WERI-Rb-1 (cell line): ENCODE measurements at places on chromosomes 1 and 21.

DNA sequence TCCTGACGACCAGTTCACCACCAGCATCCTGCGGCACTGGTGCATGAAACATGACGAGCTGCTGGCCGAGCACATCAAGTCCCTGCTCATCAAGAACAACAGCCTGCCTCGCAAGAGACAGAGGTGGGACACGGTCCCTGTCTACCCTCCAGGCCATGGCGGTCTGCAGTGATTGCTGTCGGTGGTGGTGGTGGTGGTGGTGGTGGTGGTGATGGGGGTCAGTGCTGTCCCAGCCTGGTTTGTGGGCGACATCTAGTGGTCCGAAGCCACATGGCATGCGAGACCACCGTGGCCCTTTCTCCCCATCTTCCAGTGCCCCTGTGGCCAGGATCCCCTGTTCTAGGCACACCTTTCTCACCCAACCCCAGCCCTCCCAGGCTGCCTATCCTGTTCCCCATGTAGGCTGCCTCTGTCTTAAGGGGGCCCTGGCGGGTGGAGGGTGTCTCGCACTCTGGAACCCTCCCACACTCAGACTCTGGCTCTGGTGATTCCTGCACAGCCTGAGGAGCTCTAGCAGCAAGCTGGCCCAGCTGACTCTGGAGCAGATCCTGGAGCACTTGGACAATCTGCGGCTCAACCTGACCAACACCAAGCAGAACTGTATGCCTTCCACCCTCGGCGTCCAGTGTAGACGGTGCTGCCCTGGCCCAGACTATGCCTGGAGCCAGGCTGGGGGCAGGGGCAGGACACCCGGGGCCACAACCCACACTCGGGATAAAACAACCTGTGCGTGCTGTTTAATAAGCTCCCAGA lies 3.2 kb upstream of the SLC27A3 start:
- DNase-seq, result peak; percentile 85

DNA sequence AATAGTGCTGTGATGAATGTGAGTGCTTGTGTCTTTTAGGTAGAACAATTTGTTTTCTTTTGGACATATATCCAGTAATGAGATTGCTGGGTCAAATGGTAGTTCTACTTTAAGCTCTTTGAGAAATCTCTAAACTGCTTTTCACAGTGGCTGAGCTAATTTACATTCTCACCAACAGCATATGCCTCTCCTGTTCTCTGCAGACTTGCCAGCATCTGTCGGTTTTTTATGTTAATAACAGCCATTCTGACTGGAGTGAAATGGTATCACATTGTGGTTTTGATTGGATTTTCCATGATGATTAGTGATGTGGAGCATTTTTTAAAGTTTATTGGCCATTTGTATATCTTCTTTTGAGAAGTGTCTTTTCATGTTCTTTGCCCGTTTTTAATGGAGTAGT lies 647.3 kb upstream of the ADAMTS5 start:
- no peak for DNase-seq

GRCh38 chr1:226135709-226136108 lies 50.8 kb downstream of the ACBD3 start:
- no peak for DNase-seq

DNA sequence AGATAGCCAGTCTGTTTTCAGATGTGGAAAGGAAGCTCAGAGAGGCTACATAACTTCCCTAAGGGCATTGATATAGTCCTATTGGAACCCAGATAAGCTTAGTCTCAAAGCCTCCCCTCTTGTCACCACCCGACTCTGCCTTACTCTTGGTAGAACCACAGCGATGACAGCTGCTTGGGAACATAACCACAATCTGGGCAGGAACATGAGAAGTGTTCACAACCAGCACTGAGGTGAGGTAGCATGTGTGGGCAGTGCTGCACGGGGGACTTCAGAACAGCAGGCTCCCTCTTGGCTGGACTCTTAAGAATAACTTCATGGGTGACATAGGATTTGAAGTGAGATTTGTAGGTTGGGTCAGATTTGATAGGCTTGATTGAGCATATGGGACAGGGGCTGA lies 9.3 kb upstream of the S100A10 start:
- no peak for DNase-seq

GRCh38 chr1:64240206-64240605 lies 36.8 kb downstream of the UBE2U start:
- DNase-seq, result no peak

DNA sequence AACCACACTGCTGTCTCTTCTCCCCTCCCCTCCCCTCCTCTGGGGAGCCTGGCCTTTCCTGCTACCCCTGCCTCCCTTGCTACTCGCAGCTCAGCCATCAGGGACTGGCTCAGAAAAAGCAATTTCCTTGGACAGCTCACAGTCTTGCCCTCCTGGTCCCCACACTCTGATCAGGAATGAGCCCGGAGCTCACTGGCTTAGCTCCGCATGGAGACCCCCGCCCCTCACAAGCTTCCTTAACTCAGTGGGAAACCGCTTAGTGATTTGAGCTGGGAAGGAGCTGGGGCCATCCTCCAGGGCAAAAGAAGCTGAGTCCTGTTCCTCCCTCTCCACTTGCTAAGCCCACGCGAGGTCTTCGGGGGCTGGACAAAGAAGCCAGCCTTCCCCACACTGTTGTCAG lies 70.3 kb upstream of the ACTL8 start:
- peak; percentile 51 for DNase-seq

DNA sequence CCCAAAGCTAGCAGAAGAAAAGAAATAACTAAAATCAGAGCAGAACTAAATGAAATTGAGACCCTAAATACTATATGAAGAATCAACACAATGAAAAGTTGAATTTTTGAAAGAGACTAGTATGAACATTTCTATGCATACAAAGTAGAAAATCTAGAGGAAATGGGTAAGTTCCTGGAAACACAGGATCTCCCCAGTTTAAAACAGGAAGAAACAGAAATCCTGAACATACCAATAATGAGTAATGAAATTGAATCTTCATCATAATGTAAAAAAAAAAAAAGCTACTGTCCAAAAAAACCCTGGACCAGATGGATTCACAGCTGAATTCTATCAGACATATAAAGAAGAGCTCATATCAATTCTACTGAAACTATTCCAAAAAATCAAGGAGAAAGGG lies 233.5 kb downstream of the PLPP3 start:
- DNase-seq, result no peak

DNA sequence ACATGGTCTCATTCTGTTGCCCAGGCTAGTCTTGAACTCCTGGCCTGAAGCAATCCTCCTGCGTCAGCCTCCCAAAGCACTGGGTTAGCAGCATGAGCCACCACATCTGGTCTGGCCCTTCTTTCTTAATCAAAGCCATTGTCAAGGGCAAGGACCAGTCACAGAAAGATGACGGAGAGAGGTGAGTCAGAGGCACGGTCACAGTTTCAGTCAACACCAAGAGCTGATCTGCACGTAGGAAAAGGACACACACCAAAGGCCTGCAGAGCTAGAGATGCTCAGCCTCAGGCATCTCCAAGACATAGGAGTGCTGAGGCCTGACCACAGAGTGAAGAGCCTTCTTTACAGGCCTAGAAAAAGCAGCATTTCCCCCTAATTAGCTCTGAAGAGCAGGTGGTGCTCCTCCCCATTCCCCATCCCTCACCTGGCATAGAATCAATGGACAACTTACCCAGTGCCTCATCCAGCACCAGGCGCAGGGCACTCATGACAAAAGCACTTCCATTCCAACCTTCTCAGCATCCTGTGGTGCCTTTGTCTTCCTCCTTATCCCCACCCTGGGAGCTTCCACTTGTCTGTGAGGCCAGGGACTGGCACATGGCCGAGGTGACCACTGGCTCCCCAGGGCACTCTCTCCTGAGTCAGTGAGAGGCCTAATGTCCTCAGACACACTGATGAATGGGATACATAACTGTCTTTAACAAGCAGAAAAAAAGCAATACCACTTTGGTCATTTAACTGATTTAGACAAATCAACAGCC lies 139.8 kb downstream of the AJAP1 start:
- no peak for DNase-seq

- DNase-seq, result no peak
These were observed 605.8 kb upstream of the ADAMTS5 start for GRCh38 chr21:27572696-27573095.

DNA sequence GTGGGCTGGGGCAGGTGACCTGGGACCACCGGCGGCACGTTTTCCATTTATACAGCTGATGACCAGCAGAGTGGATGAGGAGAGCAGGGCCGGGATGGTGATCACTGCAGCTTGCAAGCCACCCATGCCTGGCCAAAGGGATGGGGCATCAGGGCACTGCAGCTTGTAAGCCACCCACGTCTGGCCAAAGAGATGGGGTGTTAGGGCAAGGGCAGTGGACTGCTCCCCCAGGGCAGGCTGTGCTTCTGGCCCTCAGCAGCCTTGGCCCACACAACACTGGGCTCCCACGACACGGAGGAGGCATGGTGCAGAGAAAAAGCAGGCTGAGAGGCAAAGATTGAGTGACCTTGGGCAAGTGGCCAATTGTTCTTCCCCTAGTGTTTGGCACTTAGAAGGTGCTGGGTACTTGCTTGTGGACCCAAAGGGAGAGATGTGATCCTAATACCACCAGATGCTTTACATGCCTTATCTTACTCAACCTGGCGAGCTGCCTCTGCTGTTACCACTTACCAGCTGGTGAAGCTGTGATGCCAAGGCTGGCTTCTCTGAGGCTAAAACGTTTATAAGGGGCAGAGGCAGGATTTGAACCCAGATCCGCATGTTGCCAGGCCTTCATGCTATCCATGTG lies 48.3 kb downstream of the TRIM62 start:
- DNase-seq, result no peak

DNA sequence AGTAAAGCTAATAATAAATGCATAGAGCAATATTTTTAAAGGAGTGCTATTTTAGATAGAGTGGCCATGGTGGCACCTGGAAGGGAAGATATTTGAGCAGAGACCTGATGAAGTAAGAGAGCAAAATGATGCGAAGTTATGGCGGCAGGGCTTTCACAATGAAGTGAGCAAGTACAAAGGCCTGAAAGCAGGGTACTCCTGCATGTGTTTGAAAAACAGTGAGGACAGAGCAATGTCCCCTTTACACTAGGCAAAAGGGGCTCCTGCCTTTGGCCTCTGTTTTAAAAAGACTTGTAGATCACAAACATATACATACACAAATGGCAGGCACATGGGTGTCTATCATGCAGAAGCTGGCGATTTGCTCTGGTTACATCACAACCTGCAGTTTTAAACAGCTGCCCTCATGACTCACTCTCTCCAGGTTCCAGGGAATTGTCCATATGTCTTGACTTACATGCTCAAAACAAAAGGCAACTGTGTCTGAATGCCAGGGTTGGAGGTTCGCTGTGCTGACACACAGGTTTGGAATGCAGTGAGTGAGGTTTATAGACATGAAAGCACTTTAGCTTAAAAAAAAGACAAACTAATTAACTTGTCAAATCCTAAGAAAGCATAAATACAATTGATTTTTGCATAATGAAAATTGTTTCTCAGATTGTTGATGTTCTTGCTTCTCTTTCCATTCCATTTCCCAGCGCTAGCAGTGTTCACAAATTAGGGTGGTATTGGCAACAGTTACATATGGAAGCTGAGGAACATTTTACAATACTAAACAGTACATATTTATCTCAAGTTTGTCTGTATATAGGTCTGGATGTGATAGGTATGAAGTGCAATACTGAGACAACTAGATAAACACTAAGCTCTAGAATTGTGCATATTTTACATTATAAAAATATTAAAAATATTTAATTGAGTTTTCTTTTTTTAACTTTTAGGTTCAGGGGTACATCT lies 313.9 kb downstream of the BARHL2 start:
- no peak for DNase-seq

DNA sequence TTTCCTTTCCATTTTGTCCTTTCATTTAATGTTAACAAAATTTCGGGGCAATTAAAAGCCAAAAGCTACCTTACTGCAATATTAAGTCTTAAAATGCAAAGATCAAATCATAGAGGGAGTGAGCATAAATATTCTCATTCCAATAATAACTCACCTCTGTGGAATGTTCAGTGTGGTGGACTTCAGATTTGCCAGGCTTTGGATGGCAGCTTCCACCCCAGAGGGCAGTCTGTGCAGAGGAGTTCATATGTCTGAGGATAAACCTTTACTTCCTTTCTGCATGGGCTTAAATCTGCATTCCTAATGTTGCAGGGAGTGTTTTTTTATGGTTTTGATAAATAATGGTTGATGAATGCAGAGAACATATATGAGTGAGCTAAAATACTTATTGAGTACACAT lies 16.3 kb downstream of the KIAA0040 start:
- DNase-seq, result no peak

DNA sequence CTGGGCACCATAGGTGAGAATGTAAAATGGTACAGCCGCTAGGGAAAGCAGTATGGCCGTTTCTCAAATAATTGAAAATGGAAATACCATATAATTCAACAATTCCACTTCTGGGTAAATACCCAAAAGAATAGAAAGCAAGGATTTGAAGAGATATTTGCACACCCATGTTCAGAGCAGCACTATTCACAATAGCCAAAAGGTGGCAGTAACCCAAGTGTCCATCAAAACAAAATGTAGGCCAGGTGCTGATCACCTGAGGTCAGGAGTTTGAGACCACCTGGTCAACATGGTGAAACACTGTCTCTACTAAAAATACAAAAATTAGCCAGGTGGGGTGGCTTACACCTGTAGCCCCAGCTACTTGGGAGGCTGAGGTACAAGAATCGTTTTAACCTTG lies 62.1 kb downstream of the OLIG1 start:
- DNase-seq, result no peak

- no peak for DNase-seq
These were observed 203.4 kb upstream of the UBE2U start for GRCh38 chr1:64000021-64000420.

DNA sequence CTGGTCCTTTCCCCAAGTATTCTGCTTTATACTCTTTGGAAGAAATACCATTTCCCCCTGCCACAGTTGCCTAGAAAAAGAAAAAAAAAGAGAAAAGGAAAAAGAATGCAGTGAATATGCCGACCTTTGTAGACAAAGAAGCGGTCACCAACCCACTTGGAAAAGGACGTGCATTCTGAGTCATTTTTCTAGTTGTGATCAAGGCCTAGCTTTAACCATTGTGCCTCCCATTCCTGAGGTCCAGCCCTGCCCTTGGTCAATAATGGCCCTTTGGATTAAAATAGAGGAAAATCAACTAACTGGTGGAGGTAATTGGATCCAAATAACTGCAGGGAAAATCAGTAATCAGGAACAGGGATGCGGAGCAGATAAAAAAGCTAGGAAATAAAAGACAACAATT lies 24.8 kb downstream of the S1PR1 start:
- no peak for DNase-seq
